Activated B cell treated with CpG ODN at 0.5 μM for 24 hours (primary cell): ENCODE measurements at places on chromosomes 2 and 18. TPM values are rescaled to one million over a fixed set of nuclear protein-coding genes. Genes with fewer than 3 reads are reported as not detected.
A peak's percentile ranks its signal among the peaks of the same experiment; 100 is the strongest.

- no peaks in the 10 kb centered on the region for H3K27me3 ChIP-seq
- H3K4me1 ChIP-seq: peaks cover 1% of the 10 kb centered on the region
- H3K36me3 ChIP-seq: no peaks in the 10 kb centered on the region
- no peak for DNase-seq
- no peak overlapping the region for H3K27ac ChIP-seq
Observed at GRCh38 chr2:1622521-1623200, 121.7 kb downstream of the PXDN start.

- no peak for DNase-seq
- no peaks in the 10 kb centered on the region for H3K36me3 ChIP-seq
- no peaks in the 10 kb centered on the region for H3K4me1 ChIP-seq
- H3K4me3 ChIP-seq: no peak overlapping the region
- H3K27me3 ChIP-seq: no peaks in the 10 kb centered on the region
Observed at GRCh38 chr2:35530615-35531135, 824.9 kb upstream of the CRIM1 start.

DNA sequence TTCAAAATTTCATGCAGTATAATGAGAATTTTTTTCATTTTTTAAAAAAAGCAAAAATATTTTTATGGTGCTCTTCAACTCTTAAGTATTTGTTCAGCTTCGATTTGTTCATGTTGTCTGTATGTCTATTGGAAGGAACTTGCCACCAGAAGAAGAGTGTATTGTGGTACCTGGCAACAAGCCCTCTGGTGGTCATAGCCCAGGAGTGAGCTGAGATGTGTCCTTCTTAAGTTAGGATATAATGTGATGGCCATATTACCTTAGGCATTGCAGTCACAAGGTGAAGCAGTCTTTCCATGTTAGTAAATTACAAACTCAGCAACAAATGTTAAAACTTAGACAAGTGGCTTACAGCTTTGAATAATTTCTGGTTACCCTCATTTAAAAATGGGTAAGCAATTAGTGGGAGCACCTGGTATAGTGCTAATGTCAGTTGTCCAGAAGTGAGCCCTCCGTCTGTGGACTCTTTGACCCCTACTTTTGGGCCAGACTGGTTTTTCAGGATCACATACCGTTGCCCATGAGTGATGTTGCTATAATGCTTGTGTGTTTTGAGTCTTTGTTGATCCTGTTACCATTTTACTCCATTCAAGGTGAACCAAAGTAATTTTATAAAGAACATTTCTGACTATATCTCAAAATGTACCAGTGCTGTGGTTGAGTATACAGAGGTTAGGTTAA, 57.4 kb downstream of the MYO1B start:
- no peaks in the 10 kb centered on the region for H3K36me3 ChIP-seq
- no peak overlapping the region for H3K27ac ChIP-seq
- no peak for DNase-seq
- H3K27me3 ChIP-seq: no peaks in the 10 kb centered on the region
- no peak overlapping the region for H3K4me3 ChIP-seq
- peaks cover 2% of the 10 kb centered on the region for H3K4me1 ChIP-seq

DNA sequence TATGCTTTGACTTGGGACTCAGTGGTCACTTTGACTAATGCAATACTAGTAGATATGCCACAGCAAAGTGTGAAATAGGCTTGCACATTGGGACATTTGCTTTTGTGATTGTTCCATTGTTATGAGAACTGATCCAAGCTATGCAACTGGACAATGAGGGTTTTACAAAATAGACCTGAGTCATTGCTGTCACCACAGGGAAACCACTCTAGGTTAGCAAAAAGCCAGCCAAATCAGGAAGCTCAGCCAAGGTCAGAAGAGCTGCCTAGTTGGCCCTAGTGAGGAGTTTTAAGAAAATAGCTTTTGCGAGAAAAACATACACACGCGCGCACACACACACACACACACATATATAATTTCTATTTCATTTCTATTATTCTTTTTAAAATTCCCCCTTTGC, 452.4 kb upstream of the CDH7 start:
- no peak overlapping the region for H3K4me3 ChIP-seq
- no peaks in the 10 kb centered on the region for H3K4me1 ChIP-seq
- no peaks in the 10 kb centered on the region for H3K36me3 ChIP-seq
- no peaks in the 10 kb centered on the region for H3K27me3 ChIP-seq

DNA sequence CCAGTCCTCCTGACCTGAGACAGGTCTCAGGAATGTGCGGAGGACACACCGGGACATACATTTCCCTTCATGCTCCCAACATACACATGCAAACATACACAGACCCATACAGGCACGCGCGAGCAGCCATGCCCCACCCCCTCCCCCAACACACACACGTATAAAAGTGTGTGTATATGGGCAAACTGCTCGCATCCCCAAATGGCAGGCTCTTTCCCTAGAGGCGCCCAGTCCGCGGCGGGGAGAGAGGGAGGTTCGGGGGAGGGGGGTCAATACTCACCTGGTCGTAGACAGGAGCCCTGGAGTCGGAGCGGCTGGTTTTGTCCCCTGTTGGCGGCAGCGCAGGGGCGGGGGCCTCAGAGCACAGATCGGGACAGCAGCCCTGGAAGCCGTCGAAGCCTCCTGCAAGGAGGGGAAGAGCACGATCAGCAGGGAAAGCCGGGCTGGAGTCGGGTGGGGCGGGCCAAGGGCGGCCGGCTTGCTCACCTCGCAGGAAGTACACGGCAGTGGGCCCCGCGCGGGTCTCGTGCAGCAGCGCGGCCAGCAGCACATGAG, 682 bp downstream of the DUSP2 start:
- peak overlapping the region; percentile 93 for H3K4me3 ChIP-seq
- peaks cover 29% of the 10 kb centered on the region for H3K36me3 ChIP-seq
- DNase-seq: no peak

FKBP7 gene
- total RNA-seq: 0.44 and 0.64 TPM in 2 replicates

- H3K27me3 ChIP-seq: no peaks in the 10 kb centered on the region
- no peak overlapping the region for H3K4me3 ChIP-seq
- H3K36me3 ChIP-seq: no peaks in the 10 kb centered on the region
- DNase-seq: no peak
- no peak overlapping the region for H3K27ac ChIP-seq
Observed at GRCh38 chr2:205752924-205753323, 70.6 kb downstream of the NRP2 start.

DNA sequence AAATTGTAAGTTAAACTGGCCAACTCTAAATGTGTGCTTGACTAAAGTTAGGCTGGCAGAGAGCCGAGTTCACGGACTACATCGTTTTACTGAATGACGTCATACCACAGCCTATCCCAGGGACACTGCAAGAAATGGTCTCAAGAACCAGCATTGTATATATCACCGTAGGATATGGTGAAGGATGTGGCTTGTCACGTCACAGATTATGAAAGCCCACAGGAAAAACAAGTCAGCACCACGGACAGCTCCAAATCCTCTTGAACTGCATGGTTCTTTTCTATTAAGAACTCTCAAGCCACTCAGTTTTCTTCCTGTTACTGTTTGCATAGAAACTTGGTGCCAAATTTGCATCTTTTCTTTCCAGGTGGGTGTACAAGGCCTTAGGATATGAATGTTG, 85.1 kb upstream of the ACAA2 start:
- no peaks in the 10 kb centered on the region for H3K36me3 ChIP-seq
- peaks cover 4% of the 10 kb centered on the region for H3K27me3 ChIP-seq
- H3K27ac ChIP-seq: no peak overlapping the region
- no peak overlapping the region for H3K4me3 ChIP-seq
- H3K4me1 ChIP-seq: no peaks in the 10 kb centered on the region

GRCh38 chr2:128361376-128362131, 42.9 kb upstream of the HS6ST1 start:
- no peaks in the 10 kb centered on the region for H3K4me1 ChIP-seq
- no peak overlapping the region for H3K4me3 ChIP-seq
- peaks cover 4% of the 10 kb centered on the region for H3K27me3 ChIP-seq

DNA sequence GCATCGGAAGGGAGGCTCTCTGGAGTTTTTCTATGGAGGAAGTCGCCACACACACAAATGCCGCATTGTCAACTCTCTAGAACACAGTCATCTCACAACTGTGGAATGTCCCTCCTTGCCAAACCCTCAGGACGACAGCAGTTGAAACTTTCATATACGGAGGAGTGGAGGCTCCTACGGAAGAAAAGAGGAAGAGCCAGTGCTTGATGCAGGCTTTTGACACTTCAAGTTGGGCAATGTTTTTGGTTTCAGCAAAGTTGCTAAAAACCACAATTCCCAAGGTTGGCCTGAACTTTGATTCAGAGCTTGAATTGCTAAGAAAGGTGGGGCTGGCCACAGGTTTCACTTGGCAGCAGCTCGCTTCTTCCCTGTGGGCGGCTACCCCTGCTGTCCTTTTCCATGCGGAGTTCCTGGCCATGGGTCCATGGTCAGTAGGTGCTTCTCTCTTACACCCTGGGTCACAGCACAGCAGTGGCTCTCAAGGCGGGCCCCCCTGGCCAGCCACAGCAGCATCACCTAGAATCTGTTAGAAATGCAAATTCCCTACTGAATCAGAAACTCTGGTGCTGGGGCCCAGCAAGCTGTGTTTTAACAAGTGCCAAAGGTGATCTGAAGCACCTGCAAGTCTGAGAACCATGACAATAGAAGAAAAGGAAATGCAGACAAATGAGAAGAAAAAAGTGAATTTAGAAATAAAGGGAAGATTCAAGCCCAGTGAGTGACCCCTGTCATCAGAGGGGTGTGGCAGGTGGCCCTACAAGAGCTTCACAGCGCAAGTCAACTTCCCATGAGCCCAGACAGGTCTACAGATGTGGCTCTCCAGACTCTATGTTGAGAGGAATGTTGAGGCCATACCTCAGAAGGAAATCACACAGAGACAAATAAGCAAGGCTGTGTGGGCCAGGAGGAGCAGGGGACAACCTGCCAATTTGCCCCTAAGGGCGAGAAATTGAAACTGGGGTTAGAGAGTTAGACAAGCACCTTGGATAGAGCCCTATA, 856.4 kb downstream of the RNF144A start:
- H3K4me1 ChIP-seq: peaks cover 2% of the 10 kb centered on the region
- no peak overlapping the region for H3K27ac ChIP-seq

DNA sequence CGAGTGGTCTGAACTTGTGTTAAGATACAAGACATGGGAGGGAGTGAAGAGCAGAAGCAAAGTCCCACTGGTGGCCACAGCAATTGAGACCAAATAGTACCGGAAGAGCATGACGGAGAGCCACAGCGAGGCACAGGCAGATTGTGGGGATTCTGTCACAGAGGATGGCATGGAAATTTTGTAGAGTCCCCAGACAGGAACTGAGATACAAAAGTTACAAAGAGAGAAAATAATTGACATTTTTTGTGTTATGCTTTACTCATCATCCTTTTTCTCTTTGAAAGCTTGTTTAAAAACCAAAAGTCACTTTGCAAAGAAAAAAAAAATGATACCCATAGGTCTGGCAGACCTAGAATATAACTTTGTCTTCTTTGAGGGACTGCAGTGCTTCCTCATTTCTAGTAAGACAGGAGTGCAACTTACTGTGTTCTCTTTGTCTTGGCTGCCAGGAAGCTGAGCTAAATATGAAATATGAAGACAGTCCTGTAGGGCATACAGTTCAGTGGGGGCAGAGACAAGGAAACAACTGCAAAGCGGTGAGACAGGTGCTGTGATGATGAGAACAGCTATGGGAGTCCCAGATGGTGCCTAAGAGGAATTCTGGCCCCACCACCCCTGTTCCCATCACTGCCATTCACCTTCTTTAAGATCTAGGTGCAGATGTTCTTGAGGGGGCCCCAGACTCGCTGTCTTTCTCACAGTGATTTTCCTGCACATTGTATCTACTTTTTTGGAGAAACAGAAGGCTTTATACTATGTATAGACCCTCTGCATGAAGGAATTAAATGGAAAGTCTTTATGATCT, 5.2 kb downstream of the ARHGAP25 start:
- peaks cover 83% of the 10 kb centered on the region for H3K4me1 ChIP-seq
- H3K27ac ChIP-seq: no peak overlapping the region
- H3K4me3 ChIP-seq: peak overlapping the region; percentile 61
- H3K27me3 ChIP-seq: no peaks in the 10 kb centered on the region
- H3K36me3 ChIP-seq: peaks cover 34% of the 10 kb centered on the region
- DNase-seq: no peak

- no peak overlapping the region for H3K27ac ChIP-seq
- H3K4me3 ChIP-seq: no peak overlapping the region
- H3K36me3 ChIP-seq: peaks cover under 1% of the 10 kb centered on the region
- H3K4me1 ChIP-seq: peaks cover 3% of the 10 kb centered on the region
- peaks cover 54% of the 10 kb centered on the region for H3K27me3 ChIP-seq
Observed at GRCh38 chr2:218782528-218782844, 539 bp downstream of the CYP27A1 start.

GRCh38 chr2:225842939-225843338, 443.4 kb downstream of the NYAP2 start:
- no peaks in the 10 kb centered on the region for H3K4me1 ChIP-seq
- no peaks in the 10 kb centered on the region for H3K36me3 ChIP-seq
- H3K27me3 ChIP-seq: no peaks in the 10 kb centered on the region
- no peak overlapping the region for H3K4me3 ChIP-seq
- DNase-seq: no peak

DNA sequence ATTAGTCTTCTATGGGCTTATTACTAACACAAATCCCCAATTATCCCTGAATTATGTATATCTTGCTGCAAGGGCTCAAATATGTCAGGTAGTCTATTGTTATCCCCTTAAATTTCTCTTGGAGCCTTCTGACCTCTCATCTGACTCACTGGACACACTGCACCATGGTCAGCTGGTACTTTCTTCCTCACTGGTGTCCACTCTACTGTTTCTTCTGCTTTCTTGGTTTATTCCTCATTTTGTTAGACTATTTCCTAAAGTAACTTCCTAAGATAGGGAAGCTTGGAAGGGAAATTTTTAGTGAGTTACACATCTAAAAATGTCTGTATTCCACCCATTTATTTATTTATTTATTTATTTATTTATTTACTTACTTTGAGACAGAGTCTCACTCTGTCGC, 26.5 kb downstream of the WDR35 start:
- DNase-seq: no peak
- no peak overlapping the region for H3K4me3 ChIP-seq
- no peaks in the 10 kb centered on the region for H3K4me1 ChIP-seq
- no peaks in the 10 kb centered on the region for H3K27me3 ChIP-seq
- H3K27ac ChIP-seq: no peak overlapping the region
- peaks cover 19% of the 10 kb centered on the region for H3K36me3 ChIP-seq

MXD1 gene
- total RNA-seq: 10.9 and 11.8 TPM in 2 replicates

GRCh38 chr18:29154758-29155725, 978.1 kb upstream of the CDH2 start:
- DNase-seq: no peak
- no peaks in the 10 kb centered on the region for H3K36me3 ChIP-seq
- no peaks in the 10 kb centered on the region for H3K4me1 ChIP-seq
- H3K27ac ChIP-seq: no peak overlapping the region

GRCh38 chr2:191385416-191386160, 140.4 kb downstream of the MYO1B start:
- H3K4me1 ChIP-seq: no peaks in the 10 kb centered on the region
- H3K36me3 ChIP-seq: no peaks in the 10 kb centered on the region
- no peaks in the 10 kb centered on the region for H3K27me3 ChIP-seq
- no peak overlapping the region for H3K27ac ChIP-seq

DNA sequence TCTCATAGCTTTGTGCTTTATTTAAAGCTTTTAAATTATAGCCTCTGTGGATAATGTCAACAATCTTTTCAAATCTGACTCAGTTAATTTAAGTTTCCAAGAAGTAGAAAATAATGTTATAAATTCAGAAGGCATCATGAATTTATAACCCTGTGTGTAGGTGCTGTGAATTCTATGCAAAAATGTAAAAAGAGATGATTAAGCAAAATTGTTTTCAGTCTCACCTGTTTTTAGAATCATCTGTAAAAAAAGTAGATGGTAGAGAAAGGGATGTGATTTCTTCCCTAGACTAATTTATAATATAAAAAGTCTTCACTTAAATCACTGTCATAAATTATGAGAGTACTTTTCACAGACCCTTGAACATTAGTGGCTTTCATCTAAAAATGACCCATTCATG, 85.6 kb upstream of the NOSTRIN start:
- no peaks in the 10 kb centered on the region for H3K27me3 ChIP-seq
- no peak overlapping the region for H3K4me3 ChIP-seq
- peaks cover 12% of the 10 kb centered on the region for H3K36me3 ChIP-seq
- no peak for DNase-seq
- no peak overlapping the region for H3K27ac ChIP-seq
- peaks cover 14% of the 10 kb centered on the region for H3K4me1 ChIP-seq
